ENCODE measurements at places on chromosomes 6 and 20.

DNA sequence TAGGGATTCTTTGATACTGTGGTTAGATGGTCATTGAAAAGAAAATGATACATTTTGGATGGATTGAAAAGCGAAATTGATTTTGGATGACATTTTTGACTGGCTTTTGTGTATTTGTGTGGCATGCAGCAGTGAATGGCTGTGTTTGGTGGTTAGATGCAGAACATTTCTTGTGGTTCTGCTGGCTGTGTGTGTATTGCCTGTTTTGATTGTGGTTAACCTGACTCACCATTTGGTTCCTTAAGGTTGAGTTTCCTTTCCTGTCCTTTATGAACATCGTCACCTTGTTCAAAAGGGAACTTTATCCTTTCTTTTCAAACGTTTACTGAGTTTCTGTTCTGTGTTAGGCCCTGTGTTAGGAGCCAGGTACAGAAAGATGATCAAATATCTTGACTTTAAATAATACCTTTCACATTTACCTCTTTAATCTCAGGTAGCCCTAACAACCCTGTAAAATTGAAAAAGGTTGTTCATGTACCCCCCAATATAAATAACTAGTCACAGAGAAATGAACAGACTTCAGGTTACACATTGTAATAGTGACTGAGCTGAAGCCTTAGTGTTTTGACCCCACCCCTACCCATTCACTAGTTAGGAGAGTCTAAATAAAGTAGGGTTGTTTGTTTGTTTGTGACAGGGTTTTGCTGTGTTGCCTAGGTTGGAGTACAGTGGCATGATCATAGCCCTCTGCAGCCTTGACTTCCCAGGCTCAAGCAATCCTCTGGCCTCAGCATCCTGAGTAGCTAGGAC, 23.8 kb downstream of the ANKS1A start:
- DNase-seq = peak; percentile 83

- DNase-seq = no peak
Measured at GRCh38 chr20:17885544-17885943, 83.0 kb downstream of the SNX5 start.

DNA sequence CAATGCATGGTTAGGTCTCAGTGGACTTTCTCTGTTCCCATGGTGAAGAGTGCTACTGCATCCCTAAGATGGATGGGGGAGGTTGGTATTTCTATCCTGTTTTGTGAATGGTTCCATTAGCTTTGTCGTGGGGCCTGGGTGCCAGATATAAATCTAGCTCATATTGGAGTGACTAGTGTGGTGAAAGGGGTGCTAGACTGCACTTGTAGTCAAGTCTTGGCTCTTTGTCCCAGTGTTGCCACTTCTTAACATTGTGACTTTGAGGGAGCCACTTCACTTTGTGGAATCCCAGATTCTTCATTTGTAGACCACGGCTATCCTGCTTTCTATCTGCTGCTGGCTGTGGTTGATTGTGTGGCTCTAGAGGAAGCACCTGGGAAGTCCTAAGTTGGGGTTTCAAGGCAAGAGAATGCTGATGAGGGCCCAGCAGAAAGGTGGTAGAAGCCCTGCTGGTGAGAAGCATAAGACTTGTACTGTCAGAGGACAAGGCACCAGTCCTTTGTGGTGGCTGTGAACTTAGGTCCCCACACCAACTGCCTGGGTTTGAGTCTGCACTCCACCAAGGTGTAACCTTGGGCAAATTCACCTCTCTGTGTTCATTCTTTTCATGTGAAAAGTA, 44.1 kb downstream of the VAPB start:
- no peak for DNase-seq

GRCh38 chr20:32358883-32359632, 927 bp downstream of the ASXL1 start:
- DNase-seq = peak; percentile 64

DNA sequence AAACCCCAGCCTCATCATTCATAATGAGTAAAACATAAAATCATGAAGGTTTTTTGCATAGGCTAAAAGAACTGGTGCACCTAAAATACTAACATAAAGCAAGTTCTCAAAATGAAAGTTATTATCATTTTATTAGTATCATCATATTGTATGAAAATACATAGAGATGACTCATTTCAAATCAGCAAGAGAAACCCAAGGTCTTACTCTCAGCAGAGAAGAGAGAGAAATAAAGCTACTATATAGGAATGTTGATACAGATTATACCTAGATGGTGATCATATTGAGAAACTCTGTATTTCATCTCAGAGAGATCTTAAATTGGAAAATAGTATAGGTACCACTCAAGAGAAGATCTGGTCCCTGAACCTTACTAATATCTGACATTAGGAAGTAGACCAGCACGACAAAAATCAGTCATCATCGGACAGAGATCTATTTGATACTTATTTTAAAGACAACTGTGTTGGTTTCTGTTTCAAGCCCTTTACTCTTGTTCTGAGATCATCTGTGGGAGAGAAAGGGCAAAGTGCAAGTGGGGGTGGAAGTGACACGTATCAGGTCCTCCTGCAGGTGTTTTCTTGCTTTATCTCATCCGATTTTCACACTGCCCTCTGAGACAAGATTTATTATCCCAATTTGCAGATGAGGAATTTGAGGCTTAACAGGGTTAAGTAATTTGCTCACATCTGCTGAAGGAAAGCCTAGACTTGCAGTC, 532.3 kb downstream of the MAFB start:
- no peak for DNase-seq

- peak; percentile 77 for DNase-seq
Measured at GRCh38 chr6:108588586-108588985, 27.9 kb downstream of the FOXO3 start.

DNA sequence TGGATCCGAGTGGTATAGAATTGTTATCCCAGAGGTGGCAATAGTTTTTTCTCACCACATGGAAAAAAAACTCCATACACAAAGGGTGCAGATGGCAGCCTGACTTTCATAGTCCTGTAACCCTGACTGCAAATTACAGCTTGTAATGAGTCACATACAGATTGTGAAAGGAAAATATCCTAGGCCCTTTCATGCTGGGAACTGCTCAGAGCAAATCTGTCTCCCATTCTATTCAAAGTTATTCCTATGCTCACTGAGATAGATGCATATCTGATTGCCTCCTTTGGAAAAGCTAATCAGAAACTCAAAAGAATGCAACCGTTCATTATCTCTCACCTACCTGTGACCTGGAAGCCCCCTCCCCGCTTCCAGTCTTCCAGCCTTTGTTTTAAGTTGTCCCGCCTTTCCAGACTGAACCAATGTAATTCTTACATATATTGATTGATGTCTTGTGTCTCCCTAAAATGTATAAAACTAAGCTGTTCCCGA, 108.7 kb upstream of the MAP3K4 start:
- peak; percentile 17 for DNase-seq

- peak; percentile 31 for DNase-seq
Measured at GRCh38 chr6:17042422-17043147, 59.3 kb upstream of the STMND1 start.

DNA sequence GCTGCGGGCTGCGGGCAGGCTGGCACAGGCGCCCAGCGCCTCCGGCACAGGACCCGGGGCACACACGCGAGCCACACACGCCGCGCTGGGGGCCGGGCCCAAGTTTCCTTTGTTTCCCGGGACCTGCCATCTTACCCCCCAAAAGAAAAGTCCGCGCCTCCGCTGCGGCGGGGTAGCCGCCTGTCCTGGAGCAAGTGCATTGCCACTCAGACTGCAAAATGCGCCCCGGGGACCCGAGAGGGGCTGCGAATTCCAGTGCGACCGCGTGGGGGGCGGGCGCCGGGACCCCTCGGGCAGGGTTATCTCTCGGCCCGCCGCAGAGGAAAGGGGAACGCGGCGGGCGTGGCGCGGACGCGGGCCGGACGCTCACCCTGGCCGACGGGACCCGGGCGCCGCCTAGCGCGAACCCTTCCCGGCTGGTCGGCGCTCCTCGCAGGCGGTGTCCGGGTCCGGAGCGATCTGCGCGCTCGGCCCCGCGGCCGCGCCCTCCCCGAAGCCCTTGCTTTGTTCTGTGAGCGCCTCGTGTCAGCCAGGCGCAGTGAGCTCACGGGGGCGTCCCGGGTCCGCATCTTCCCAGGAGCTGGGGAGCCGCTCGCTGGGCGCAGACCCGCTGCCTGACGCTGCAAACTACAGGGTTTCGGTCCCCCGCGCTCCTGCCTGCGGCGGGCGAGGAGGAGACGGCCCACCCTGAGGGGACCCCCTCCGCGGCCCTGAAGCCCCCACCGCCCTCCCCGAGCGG, 639 bp upstream of the CD24 start:
- peak; percentile 41 for DNase-seq

DNA sequence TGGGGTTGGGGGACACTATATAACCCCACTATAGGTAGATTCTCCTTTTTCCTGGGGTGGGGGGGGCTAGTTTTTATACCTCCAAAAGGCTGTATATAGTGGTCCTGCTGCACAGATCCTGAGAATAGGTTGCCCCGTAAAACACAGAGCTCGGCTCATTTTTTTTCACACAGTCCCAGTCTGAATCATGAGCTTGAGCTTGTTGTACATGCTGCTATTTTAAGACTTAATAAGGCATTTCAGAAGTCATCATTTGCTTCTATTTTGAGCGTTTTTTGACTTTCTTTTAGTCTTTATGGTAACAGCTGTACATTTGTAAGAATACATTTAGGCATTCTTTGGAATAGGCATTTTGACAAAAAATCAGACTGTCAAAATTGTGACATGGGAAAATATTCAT, 30.5 kb downstream of the SLC9A8 start:
- no peak for DNase-seq

- no peak for DNase-seq
Measured at GRCh38 chr6:157885876-157886275, 62.8 kb downstream of the SNX9 start.
